SW480 (cell line): ENCODE measurements at places on chromosomes 5 and 9.

GRCh38 chr9:124793015-124793541 lies 16.1 kb downstream of the OLFML2A start:
- DNase-seq = no peak

DNA sequence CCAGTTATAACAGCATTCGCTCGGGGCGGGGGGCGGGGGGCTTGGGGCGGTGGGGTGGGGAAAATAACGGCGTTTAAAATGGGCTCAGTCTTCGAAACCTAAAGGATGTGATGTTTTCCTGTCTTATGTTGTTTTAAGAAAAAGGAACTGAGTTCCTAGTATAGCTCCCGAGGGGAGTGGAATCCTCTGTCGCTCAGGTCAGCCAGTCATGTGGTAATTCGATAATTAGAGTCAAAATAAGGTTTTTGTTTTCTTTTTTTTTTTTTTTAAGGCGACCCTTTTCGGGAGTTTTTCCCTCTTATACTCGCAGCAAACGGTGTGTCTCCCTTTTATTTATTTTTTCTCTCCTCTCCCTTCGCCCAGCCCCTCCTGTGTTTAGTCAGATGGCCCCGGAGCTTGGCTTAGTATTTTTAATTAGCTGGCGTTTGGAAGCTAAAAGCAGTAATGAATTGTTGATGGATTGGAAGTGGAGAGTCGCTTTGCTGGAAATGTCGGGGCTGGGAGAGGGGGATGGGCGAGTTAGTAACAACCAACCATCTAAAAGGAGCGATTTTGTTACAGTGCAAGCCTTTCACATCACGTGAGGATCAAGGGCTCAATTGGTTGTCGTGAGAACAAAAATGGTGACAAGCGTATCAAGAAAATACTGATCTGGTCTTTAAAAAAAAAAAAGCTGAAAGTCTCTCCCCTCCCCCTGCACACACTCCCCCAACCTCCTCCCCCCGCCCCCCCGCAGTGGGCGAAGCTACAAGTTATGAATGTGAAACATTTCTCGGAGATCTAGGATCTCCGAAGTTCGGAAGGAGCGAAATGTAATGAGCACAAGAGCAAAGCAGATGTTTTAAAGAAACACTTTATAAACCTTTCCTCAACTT lies 714 bp upstream of the ZNF608 start:
- peak; percentile 98 for DNase-seq

GRCh38 chr9:129704807-129705206 lies 39.4 kb downstream of the PRRX2 start:
- no peak for DNase-seq

DNA sequence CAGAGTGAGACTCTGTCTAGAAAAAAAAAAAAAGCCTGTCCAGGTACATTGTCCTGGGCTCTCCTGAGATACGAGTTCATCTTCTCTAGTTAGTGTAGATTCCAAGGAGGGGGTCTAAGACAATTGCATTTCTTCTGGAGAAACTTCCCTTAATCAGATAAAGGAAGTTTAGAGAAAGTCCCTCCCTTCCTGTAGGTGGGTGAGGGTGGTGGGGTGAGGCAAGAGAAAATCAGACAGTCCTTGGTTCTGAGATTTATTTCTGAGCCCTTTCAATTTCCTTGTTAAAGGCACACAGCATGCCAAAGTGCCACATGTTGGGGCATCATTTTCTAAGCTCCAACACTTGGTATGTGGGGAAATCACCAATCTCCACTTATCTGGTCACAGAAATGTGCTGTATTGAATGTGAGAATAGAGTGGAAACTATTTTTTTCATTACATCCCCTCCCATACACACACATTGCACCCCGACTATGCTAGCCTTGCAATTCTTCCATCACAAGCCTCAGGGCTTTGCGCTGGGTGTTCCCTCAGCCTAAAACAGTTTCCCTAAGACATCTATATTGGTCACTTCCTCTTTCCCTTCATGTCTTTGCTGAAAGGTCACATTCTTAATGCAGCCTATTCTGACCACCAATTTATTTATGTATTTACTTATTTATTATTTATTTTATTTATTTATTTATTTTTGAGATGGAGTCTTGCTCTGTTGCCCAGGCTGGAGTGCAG lies 5.1 kb upstream of the TUT7 start:
- no peak for DNase-seq

DNA sequence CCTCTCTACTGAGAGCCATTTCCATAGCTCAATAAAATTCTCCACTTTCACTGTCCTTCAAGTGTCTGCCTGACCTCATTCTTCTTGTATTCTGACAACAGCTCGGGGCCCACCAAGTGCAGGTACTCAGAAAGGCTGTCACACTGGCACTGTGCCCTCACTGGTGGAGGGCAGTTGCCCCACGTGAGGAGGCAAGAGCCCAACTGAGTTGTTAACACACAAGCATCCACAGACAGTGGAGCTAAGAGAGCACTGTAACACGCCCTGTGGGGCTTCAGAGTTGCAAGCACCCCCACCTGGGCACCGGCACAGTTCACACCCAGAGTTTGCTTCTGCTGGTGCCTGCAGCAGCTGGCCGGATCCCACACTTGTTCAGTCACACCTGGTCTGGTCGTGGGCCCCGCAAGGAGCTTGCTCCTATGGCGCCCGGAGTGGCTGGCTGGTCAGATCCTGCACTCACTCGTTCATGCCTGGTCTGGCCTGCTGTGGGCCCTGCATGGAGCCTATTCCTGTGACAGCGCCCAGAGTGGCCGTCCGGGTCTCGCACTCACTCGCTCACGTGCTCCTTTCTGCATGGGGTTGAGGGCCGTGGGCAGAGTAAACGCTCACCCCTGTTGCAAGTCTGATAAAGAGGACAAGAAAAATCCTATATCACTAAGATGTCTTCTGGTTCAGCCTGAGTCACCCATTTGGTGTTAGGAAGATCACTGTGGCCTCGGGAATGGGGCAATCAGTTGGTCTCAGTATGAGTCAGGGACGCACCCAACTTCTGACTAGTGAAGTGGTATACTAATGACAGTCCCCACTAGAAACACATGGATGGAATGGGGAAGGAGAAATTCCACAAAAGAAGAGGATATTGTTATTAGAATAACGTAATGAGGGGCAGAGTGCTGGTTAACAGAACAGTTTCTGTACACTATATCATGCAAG lies 87.0 kb upstream of the CCNH start:
- peak; percentile 4 for DNase-seq

GRCh38 chr5:153863951-153864350 lies 174.8 kb downstream of the FAM114A2 start:
- DNase-seq = no peak
